Stimulated activated naive B cell treated with anti-CD40 and anti-IgM and Interleukin-4, amounts not matched to agents 10 μg/mL and 1 μg/mL and 100 μg/mL, for 72 hours (primary cell): ENCODE measurements at places on chromosomes 16 and 17.
A peak's percentile ranks its signal among the peaks of the same experiment; 100 is the strongest.

DNA sequence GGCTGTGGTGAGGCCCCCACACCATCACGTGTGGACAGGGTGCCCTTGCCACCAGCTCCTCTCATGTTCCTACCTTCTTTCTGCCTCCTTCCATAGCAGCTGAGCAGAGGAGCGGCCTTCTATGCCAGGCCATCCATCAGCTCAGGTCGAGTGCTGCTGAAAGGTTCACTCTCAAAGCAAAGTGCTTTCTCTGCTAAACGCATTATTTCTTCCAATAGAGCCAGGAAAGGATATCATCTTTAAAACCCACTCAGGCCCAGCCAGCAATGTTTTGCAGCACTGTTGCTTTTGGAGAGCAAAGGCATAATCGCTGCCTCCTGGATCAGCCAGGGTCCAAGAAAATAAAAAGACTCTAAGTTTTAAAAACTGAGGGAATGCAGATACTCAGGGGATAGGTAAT, 54.9 kb upstream of the GPRC5B start:
- no peak for DNase-seq

GRCh38 chr17:52064791-52065211, 93.7 kb downstream of the CA10 start:
- DNase-seq: no peak

- no peak for DNase-seq
These were observed 143.3 kb upstream of the LHX1 start for GRCh38 chr17:36793976-36794375.

GRCh38 chr17:1110862-1111598, 68.8 kb downstream of the ABR start:
- DNase-seq: no peak

DNA sequence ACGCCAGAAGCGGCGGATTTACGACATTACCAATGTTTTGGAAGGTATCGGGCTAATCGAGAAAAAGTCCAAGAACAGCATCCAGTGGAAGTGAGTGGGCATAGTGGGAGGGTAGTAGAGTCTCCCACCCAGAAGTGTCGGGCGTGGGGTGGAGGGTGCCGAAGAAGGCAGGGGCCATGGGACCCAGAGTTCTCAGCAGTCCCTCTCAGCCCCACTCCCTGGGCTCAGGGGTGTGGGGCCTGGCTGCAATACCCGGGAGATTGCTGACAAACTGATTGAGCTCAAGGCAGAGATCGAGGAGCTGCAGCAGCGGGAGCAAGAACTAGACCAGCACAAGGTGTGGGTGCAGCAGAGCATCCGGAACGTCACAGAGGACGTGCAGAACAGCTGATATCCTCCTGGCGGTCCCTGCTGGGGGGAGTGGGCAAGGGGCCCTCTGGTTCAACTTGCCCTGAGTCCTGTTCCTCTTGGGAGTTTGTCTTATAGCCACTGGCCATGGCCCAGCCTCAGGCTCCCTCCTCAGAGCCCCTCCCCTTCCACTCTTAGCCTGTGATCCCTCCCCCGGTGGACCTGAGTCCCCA, 916 bp downstream of the E2F4 start:
- DNase-seq: no peak

DNA sequence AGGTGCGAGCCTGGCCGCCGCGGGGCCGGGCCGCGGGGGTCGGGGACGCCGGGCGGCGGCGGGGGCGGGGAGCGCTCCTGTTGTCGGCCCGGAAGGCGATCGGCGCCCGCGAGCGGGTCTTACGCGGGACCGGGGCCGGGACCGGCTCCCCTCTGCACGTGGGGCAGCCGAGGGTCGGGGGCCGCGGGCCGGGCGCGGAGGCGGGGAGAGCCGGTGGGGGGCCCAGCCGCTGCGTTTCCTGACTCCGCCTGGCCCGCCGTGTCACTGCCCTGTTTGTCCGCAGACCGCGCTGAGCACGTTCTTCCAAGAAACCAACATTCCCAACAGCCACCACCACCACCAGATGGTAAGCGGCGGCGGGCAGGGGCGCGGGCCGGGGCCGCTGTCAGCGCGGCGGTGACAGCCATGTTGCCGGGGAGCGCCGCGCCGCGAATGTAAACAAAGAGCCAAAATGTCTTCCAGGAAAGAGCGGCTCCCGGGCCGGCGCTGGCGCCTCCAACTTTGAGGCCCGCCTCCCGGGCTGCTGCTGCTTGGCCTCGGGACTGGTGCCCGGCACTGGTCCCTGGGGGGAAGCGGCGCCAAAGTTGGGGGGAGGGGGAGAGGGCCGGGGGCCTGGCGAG, 586 bp downstream of the UBALD2 start:
- no peak for DNase-seq

DNA sequence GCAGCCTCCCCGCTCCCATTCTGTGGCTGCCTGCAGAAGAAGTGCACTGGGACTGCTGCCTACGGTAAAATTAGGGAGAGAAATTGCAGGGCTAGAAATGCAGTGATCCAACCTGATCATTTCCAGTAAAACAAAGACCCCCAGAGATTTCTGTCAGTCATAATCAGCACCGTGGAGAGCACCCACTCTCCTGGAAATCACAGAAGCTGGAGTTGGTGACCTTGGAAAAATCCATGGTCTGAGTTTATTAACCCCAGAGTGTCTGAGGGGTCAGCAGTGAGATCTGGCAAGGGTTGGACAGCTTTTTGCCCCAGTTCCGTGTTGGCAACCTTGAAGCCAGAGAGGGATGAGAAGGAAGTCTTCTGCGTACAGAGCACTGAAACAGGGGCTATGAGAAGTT, 7.8 kb downstream of the SYCE1L start:
- DNase-seq: no peak

GRCh38 chr16:13631916-13632315, 288.0 kb upstream of the ERCC4 start:
- no peak for DNase-seq

- DNase-seq: peak; percentile 77
These were observed 8.2 kb downstream of the RHBDF2 start for GRCh38 chr17:76492989-76493501.
